Activated T-helper 1 cell treated with Interleukin-2 at 50 U/mL for 16 hours (primary cell): ENCODE measurements at places on chromosomes 1 and 21.

GRCh38 chr1:1596493-1597274 is 3.3 kb downstream of the FNDC10 start:
- no peak for DNase-seq

DNA sequence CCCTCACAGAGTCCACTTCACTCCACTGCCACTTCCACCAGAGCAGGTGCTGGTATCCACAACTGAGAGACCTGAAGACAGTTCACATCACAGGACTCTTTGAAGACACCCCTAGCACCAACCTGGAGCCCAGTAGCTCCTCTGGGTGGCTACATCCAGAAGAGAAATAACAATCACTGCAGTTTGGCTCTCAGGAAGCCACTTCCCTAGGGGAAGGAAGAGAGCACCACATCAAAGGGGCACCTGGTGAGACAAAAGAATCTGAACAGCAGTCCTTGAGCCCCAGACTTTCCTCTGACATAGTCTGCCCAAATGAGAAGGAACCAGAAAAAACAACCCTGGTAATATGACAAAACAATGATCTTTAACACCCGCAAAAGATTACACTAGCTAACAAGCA is 113.2 kb downstream of the TENT5C start:
- DNase-seq, result no peak

- DNase-seq, result no peak
These were observed at the start of gene GFI1 for GRCh38 chr1:92486251-92487077. TSS of gene GFI1 (minus strand) at chr1:92486925. CDS start at chr1:92483487, 3,438 bp downstream.

DNA sequence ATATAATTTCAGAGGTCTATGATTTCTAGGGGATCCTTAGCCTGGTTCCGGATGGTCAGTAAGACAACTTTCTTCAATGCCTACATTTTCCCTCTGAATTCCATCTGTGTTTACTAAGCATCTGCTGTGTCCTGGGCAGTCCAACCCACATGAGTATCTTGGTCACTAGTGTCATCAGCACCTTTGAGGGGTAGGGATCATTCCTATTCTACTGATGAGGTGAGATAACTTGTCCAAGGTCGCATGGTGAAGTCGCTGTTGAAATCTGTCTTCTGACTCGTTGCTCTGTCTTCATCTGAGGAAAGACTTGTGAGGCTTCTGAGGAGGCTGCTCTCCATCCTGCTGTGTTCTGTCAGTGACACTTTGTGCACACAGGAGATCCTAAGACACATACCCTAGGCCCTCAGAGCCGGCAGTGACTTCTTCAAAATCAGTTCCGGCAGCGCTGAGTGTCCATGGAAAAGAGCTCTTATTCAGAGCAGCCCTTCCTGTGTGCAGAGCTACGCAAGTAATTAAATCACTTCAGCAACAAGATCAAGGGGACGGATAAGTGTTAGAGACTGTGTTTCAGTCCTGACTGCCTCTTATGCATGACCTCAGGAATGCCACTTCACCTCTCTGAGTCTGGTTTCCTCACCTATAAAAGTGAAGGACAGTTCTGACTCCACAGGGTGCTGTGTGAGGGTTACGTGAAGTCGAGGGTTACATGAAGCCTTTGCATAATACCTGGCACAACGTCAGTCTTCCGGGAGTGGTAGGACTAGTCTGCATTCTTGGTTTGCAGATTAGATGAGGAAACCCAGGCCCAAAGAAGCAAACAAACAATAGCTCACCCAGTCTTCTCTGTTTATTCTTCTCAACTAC is 28.4 kb downstream of the AK2 start:
- no peak for DNase-seq

- DNase-seq, result no peak
These were observed 355.6 kb downstream of the PRDM2 start for GRCh38 chr1:14055442-14056223.

DNA sequence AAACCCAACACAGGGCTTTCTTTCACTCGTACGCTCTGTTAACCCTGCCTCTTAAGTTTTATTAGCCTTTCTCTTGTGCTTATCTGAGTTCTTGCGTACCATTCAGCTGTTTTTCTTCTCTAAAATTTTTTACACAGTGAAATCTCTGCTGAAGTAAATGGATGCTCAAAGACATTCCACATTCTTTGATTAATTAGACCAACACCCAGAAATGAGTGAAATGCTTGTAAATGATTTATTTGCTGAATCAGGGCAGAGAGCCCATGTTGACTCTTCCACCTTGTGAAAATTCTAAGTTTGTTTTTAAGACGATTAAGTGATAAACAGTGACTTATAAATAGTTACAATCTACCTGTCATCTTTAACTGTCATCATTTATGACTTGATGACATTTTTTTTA is 156.7 kb downstream of the ACTL8 start:
- no peak for DNase-seq

- DNase-seq, result no peak
These were observed 22.5 kb downstream of the MMEL1 start for GRCh38 chr1:2610036-2610959.

DNA sequence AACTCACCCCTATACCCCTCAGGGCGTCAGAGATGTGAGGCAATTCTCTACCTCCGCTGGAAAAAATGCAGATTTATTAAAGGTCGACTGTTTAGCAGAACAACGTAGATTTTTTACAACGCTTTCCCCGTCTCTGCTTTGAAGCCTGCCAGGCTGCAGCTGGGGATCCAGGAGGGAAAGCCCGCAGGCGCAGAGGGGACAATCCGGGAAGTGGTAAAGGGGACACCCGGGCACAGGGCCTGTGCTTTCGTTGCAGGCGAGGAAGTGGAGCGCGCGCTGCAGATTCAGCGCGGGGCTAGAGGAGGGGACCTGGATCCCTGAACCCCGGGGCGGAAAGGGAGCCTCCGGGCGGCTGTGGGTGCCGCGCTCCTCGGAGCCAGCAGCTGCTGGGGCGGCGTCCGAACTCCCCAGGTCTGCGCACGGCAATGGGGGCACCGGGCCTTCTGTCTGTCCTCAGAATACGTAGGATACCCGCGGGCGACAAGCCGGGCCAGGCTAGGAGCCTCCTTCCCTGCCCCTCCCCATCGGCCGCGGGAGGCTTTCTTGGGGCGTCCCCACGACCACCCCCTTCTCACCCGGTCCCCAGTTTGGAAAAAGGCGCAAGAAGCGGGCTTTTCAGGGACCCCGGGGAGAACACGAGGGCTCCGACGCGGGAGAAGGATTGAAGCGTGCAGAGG is 5.5 kb downstream of the SIM2 start:
- no peak for DNase-seq

DNA sequence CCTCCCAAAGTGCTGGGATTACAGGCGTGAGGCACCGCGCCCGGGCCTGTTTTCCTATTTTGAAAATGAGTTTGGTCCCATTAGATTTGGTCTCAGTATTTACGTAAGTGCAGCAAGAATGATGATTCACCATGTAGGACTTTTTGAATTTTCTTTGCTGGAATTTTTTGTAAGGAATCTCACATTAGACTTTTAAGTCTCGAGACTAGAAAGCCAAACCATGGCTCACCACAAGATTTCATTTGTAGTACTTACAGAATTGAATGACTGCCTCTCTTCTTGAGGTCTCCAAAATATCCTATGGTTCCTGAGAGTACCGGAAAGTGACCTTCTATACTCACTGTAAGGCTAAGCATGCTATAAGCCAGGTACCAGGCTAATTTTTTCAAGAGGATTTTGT is 325 bp downstream of the OR14A2 start:
- DNase-seq, result no peak

- no peak for DNase-seq
These were observed at the start of gene CHI3L2 for GRCh38 chr1:111227434-111227833. TSS of gene CHI3L2 (plus strand) at chr1:111227713. CDS start at chr1:111227730, 17 bp downstream.

DNA sequence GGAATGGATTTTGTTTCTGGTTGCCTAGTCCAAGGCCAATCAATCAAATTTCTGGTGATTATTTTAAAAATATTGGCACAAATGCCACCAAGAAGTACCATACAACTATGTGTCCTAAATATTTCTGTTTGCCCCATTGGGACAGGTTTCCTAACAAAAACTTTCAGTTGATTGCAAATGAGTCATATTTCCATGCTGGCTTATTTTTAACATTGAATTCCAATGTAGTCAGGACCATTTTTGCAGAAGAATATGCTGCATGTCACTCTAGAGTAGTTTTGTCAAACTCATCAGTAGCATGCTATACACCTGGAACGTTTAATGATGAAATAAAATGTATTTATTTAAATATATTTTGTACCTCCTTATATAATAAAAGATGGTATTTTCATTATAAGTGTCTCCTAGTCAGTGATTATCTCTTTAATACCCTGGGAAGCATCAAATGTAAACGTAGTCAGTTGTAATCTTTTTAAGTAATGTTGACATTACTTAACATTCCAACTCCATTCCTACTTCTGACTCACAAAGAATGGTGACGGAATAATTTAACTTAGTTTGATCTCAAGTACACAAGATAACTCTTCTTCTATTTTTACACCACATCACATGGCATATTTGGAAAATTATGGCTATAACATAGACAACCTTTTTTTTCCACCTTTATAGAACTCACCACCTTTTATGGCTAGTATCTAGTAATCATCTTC is 39.0 kb upstream of the USH2A start:
- DNase-seq, result no peak

- no peak for DNase-seq
These were observed 32.3 kb upstream of the AGO1 start for GRCh38 chr1:35850716-35851115.

DNA sequence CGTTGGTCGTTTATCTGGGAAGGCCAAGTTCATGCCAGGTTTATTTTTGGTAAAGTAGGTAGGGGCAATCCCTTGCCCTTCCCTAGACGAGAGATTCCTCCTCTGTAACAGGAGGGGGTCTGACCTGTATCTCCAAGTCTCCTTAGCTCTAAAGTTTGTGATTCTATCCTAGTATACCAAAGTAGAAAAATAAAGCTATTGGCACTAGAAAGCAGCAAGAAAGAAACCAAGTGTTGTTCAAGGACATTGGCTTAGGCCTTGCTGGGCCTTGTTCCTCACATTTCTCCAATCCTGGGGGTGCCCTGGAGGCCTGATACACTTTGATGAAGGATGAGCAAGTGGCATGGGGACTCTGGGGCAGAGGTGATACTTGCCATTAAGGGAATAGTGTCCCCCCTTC is 814 bp downstream of the MTARC2 start:
- no peak for DNase-seq

GRCh38 chr1:95780836-95781235 is 546.8 kb downstream of the RWDD3 start:
- DNase-seq, result no peak

- no peak for DNase-seq
These were observed 14.7 kb downstream of the GREM2 start for GRCh38 chr1:240597153-240597745.

DNA sequence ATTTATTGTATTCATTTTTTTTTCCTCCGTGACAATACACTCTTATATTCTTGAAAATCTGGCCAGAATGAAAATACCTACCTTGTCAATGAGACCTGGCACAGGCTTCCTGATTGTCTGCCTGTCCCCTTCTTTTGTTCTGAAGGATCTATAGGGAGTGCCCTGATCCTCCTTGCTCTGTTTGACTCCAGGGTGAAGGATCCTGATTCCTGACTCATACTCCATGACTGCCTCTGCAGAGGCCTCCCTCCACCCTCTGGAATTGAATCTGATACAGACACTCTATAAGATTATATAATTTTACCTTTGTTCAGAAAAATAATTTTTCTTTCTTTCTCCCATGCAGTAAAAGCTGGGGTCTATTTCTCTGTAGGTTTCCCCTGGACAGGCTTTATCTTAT is 116.2 kb downstream of the HMCN1 start:
- no peak for DNase-seq

GRCh38 chr1:47712596-47713299 is 274.9 kb downstream of the FOXD2 start:
- DNase-seq, result no peak

DNA sequence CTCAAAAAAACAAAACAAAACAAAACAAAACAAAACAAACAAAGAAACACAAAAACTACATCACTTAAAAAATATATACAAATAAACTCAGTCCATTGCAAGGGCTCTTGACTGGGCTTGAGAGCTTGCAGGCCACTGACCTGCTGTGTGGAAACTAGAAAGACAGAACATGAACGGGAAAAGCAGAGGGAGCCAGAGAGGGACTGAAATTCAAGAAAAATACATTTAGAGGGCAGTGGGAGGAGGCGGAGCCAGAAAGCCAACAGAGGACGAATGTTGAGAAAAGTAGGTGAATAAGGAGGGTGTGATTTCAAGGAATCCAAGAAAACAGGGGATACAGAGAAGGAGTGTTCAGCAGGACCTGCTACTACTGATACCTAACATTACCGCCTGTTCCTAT is 41.4 kb upstream of the PLA2G2C start:
- DNase-seq, result no peak

DNA sequence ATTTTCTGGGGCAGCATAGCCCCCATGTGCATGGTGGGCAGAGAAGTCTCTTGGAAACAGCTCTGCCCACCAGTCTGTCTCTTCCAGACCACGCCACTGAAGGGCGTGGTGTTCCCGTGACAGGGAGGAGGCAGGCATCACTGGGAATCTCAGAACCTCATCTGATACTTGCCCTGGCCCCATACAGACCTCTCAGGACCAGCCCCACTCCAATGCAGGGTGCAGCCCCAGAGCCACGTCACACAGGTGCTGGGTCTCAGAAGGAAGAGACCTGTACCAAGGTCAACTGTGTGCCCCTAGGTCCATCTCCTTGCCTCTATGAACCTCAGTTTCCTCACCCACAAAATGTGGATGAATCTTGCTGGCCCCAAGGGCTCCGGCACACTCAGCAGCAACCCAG is 7.3 kb downstream of the RAP1GAP start:
- no peak for DNase-seq

DNA sequence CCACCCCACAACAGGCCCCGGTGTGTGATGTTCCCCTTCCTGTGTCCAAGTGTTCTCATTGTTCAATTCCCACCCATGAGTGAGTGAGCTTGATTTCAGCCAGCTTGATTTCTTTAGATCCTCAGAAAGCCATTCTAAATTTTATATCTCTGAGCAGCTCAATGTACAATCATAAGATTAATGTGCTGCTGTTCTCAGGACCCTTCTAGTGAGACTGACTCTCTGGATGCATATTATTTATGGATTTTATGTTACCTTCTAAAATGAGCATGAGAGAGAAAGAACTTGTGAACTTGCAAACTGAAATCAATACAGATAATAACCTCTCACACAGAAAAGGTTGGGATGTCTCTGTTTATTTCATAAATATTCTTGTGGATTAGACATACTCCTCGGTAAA is 1133.5 kb upstream of the TMPRSS15 start:
- no peak for DNase-seq

- DNase-seq, result no peak
These were observed 5.4 kb upstream of the SPTA1 start for GRCh38 chr1:158691907-158692306.

DNA sequence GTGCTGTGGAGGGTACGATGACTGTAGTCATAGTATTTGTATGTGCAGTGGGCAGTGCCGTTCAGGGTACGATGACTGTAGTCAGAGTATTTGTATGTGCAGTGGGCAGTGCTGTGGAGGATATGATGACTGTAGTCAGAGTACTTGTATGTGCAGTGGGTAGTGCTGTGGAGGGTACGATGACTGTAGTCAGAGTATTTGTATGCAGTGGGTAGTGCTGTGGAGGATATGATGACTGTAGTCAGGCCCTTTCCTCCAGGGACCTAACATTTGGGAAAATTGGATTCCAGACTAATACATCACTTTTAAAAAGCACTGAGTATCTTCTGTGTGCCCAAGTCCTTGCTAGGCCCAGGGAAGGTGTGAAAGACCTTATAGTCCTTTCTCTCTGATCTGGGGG is 2.9 kb downstream of the ZNF672 start:
- DNase-seq, result no peak
